ENCODE measurements at places on chromosomes 2 and 18.

- DNase-seq: no peak
These were observed 5.0 kb upstream of the ESPNL start for GRCh38 chr2:238095143-238095542.

DNA sequence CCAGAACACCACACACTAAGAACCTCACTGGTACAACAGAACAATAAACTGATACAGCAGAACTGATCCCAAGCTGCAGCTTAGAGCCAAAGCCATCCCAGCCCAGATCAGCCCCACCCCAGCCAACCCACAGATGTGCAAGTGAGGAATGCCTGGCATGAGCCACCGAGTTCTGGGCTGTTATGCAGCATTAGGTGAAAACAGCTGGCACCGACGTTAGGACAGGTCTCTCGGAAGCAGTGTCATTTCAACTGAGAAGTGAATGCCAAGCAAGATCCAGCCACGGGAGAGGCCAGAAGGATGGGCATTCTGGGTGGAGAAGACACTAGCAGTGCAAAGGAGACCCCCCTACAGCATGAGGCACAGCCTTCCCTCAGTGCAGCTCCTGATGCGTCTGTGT, 38.9 kb downstream of the ADCY3 start:
- no peak for DNase-seq

DNA sequence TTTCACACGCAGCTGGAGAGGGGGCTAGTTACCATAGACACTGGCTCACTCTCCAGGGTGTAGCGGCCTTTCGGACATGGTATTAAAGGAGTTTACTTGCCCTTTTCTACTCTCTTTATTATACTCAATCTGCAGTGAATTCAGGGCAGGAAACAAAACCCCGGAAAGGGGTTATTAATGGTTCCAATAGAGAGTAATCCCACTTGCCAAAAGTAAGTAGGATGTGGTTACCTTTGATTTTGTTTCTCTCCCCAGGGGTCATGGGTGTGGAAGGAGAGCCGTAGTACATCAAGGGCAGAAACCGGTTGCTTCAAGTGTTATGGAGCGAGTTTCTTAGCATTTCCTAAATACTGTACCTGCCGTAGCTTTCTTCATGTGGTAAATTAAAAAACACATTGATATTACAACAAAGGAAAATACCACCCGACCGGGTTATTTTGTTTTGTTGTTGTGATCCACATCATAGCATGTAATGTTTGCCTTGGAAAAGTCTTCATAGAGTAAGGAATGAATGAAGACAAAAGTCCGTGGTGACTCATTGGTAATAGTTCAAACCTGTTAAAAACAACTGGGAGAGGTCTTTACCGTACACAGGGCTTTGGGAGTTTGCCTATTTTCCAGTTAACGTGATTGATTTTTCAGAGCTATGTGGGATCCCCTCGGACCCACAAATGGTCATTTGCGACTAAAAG, 71.5 kb downstream of the SLC4A3 start:
- DNase-seq: no peak

- no peak for DNase-seq
These were observed 21.7 kb downstream of the C1QL2 start for GRCh38 chr2:119136872-119137271.

- DNase-seq: no peak
These were observed 41.4 kb downstream of the PDK1 start for GRCh38 chr2:172597176-172597842.

DNA sequence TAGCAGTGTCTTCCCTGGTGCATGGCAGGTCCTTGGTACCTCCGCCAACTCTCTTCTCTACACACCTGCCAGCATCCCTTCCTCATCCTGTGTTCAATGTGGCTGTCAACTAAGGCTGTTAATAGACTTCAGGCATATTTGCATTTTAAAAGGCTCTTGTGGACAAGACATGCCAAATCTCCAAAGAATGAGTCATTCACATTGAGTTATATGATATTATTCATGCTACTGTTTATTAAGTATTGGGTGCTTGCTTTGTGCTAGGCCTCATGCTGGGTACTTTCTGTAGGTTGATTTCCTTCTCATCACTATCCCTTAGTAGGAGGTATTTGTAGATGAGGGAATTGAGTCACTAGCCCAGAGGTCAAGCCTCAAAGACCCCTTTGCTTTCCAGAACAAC, 5.2 kb downstream of the MYO1B start:
- DNase-seq: no peak

DNA sequence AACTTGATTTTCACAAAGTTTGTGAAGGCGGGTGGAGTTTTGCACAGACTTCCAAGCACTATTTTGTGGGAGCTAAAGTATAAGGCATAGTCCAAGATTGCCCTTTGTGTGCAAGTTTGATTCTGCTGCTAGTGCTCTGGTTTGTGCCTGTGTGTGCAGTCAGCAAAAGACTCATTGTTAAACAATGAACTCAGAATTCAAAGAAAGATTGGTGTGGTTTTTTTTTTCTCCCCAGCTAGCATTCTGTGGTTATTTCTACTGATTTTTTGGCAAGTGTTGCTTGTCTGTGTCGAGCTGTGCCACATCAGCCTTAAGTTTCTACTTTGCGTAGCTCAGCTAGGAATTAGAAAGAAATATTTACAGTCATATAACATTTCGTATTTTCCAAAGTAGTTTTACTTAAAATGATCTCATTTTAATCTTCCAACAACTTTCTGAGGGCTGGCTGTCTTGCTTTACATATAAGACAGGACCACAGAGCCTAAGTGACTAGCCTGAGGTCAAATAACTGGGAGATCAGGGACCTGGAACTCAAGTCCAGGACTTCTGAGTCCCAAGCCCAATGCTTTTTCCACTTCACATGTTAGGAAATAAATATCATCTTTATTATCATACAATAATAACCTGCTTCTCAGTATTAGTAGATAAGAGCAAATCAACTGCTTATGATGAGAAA, 69.8 kb downstream of the BABAM2 start:
- peak; percentile 85 for DNase-seq

DNA sequence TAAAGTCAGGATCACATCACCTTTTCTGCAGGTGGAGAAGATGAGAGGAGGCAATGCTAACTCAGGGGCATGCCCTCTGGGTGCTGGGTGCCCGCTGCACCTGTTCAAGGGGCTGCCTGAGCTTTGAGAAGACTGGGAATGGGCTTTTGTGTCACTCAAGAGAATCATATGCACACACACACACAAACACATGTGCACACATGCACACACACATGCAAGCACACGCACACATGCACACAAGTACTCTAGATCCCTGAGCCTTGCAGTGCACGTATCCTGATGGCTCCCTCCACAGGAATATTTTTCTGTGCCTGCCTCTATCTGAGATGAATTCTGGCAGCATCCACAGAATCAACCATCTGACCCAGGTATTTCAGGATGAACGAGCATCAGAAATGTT, 110.0 kb upstream of the TEX51 start:
- no peak for DNase-seq

- no peak for DNase-seq
These were observed 32.3 kb upstream of the NEB start for GRCh38 chr2:151766437-151767153.

DNA sequence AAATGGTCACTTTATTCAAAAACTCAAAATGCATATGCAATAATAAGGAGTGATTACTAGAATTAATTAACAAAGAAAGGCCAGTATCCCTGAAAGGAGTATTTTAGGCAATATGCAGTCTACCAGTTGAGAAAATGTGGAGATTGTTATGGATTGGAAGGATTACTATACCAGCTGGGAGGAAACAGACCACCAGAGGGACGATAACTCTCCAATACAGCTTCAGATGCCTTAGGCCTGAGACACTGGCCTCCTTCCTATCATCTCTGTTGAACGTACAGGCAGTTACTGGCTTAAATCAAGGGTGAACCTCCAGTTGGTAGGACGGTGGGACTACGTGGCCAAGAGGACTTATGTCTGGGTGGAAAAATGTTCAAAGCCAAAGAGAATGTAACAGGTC, 336.4 kb upstream of the EPHA4 start:
- DNase-seq: no peak

Data from urothelium cell line (cell line).